ENCODE measurements at places on chromosomes 16 and 17.
A peak's percentile ranks its signal among the peaks of the same experiment; 100 is the strongest.

- peak; percentile 21 for DNase-seq
Observed at GRCh38 chr16:71230122-71230845, at the start of gene HYDIN. Gene HYDIN (minus strand): TSS chr16:71230722. CDS start chr16:71186895, 43,827 bp downstream.

DNA sequence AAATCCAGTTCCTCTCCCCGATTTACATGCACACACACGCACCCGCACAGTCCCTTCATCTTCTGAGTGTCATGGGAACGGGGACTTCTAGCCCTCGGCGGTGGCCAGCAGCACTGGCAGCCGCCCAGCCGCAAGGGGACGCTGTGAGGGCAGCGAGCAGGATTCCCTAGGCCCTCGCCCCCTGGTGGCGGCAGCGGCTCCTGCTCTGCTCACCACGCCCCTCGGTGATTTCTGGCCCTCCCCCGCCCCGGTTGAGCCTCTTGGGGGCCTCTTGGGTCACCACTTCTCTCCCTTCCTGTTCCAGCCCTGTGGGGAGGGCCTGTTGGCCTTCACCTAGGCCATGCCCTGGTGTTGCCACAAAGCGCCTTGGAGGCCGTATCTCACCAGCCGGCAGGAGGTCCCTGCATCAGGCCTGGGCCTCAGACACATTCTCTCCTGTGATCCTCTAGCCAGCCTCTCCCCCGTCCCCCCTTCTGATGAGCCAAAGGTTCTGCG lies 75.2 kb upstream of the KSR1 start:
- DNase-seq: peak; percentile 79

DNA sequence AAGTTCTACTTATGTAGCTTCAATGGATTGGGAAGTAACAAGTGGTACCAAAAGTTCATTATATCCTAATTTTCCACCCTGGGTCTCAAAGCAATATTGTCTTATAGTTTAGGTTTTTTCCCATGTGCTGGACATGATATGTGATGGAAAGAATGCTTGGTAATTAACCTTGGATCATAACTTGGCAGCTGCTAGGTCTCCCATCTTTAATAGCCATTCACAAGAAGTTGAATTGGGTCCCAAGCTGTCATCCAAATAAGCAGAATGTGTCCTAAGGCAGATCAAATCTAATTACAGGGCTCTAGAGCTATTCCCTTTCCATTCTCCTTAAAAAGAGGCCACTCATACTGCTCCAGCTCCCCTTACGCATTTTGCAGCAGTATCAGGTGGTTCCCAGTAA lies 44.7 kb upstream of the KCNJ16 start:
- no peak for DNase-seq

- DNase-seq: no peak
Observed at GRCh38 chr17:47207143-47208067, 1.7 kb upstream of the MYL4 start.

GRCh38 chr17:57554826-57555635 lies 190.1 kb downstream of the CCDC182 start:
- DNase-seq: no peak
